ENCODE measurements at places on chromosomes 3 and 15.

GRCh38 chr15:38708672-38709180 is 144.1 kb upstream of the RASGRP1 start:
- DNase-seq, result no peak

DNA sequence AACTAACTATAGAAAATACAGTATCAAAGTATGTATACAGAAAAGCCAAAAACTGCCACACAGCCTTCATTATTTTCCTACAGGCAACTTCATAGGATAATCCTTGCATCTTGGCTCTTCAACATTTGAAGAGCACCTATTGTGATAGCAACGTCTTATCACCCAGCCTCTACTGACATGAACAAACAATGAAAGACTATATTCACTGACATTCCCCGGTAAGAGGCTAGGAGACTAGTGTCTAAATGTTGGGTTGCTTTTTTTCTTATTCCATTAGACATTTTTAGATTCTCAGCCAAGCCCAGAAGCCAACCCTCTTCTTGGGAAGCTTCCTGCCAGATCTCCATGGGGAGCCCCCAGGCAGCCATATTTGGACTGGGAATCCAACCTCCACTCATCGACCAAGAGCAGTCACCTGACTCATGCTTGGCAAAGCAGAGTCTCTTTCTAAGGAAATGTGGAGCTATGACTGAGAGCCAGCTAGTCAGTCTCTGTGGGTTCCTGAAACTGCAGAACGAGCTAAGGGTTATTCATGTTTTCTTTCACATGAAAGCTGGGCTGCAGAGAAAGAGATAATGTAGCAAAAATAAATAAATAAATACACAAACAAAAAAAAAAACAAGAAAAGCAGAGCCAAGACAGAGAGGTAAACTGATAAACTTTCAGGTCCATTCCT is 227.5 kb downstream of the MAGI1 start:
- DNase-seq, result no peak

DNA sequence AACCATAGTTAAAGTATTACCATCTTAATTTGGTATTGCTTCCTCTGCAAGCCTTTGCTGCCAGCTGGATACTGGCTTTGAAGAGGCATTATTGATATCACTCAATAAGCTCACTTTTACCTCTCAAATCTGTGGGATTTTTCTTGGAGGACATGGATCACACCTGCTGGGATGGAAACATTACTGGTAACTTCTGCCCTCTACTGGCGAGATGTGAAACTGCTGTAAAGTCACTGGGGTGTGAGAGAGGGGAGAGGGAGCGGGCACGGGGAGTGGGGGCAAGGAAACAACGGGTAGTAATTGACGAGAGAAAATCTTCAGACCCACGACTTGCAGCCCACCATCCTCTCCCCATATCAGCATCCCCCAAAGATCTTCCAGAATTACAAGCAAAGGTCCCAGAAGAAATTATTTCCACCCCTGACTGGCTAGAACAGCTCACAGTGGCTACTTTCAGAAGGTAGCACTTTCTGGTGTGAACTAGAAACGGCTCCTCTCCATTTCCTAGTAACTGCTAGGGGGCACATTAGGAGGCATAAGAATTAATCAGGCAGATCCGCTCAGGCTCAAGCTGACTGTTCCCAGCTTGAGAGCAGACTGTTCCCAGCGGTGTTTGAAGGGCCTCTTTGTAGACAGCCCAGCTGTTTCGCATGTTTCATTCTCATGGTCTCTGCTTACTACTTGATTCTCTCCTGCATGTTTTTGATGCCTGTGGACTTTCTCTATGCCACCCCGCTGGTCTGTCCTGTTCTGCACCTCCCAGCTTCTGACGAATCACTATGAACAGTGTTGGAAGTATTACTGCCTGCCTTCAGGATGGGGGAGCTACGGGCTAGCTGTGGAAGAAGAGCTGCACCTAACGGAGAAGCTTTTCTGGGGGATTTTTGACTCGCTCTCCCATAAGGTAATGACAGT is 230.4 kb upstream of the CHRM5 start:
- peak; percentile 19 for DNase-seq

DNA sequence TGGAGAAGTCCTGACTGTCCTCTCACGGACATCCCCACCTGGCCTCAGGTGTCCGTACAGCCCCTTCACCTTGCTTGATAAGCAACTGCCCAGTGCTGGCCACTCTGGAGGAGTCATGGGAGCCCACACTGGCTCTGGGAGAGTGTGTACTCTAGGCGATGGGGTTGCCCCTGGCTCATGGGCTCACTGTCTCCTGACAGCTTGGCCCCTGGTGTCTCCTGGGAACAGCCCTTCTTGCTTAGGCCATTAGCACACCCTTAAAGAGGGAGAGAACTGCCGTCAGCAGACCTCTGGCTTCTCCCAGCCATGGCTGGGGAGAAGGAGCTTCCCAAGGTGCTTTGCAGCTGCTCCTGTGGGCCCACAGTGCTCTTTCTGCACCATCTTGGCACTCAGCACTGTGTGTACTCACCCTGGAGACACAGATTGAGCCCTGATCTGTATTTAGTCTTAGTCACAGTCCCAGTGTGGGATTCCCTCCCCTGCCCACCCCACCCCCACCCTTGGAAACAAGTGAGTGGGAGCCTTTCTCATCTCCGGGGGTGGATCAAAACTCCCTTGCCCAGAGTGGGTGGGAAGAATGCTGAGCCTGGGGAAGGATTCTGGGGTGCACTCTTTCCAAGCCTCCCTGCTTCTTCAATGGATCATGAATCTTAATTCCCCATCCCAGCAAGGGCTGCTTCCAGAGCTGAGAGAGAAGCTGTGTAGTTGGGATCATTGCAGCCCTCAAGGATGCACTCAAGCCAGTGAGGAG is 83.5 kb upstream of the ADPGK start:
- no peak for DNase-seq

- DNase-seq, result no peak
Observed at GRCh38 chr3:46604127-46604526, 8.2 kb upstream of the FAM240A start.

DNA sequence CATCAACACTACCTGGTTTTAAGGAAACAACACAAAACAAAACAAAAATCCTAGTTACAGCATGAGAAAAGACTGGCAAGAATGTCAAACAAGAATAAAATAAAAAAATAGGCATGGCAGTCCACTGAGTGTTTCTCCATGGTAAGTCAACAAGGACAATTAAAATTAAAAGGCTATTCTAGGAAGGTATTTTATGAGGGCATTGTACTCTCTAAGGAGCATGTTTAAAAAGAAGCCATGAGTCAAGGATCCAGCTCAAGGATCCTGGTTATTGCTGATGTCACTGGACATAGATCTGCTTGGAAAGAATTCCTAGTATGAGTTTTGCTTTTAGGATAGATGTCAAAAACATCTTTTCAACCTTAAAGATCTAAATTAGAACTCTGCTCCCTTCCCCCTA is 106.7 kb downstream of the MYO5A start:
- DNase-seq, result no peak
